ENCODE measurements at places on chromosomes 7 and 10.
A peak's percentile ranks its signal among the peaks of the same experiment; 100 is the strongest.

DNA sequence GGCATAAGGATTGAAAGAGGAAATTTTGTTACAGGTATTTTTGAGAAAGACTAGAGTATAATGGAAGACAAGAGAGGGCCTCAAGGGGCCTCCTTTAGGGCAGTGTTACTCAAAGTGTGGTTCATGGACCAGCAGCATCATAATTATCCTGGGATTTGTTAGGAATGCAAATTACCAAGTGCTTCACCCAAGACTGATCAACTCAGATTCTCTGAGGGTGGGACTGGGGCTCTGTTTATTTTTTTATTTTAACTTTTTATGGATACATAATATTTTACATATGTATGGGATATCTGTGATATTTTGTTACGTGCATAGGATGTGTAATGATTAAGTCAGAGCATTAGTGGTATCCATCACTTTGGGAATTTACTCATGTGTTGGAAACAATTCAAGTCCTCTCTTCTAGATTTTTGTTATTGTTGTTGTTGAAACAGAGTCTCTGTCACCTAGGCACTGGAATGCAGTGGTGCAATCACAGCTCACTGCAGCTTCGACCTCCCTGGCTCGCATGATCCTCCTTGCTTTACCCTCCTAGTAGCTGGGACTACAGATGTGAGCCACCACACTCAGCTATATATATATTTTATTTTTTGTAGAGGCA lies 2.2 kb upstream of the KCTD7 start:
- DNase-seq: no peak

DNA sequence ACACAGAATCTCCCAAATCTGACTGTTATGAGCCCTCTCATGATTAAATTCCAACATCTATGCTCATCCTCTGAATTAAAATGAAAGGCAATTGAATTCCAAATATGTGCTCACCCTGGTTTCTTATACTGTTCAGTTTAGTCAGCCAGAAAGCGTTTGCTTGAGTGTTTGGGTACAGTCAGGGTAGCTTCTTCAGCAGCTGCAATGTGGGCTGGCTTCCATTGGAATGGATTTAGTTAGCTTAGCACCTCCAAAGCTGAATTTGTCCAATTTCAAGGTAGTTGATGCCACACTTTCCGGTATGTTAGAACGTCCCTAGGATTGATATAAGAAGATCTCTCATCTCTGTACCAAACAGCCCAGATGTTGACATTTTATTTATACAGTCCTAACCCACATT lies 9.3 kb downstream of the KLHL7 start:
- DNase-seq: no peak

DNA sequence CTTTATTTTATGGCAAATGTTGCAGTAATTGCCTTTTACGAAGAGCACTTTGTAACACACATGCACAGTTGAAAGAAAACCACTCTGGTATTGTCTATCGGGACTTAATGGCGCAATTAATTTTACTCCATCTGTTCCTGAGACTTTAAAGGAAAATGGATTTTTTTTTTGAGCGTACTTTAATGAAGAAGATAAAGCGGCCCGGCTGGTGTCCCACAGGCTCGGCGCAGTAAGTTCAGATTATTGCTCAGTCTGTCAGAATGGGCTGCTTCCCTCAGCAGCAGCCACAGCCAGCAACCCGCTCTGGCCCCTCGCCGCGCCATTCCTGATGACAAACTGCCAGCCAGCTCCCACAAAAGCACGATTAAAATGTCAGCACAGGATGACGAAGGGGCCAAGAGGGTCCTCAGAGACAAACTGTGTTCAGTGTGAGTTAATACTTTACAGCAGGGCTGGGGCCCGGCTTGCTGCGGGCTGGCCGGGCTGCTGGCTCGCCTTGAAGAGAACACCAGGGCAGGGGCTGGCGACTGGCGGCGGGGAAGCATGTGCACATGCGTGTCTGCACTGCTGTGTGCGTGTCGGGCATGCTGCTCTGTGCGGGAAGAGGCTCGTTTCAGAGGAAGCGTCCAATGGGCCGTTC lies 501.0 kb upstream of the GALNT17 start:
- DNase-seq: no peak

DNA sequence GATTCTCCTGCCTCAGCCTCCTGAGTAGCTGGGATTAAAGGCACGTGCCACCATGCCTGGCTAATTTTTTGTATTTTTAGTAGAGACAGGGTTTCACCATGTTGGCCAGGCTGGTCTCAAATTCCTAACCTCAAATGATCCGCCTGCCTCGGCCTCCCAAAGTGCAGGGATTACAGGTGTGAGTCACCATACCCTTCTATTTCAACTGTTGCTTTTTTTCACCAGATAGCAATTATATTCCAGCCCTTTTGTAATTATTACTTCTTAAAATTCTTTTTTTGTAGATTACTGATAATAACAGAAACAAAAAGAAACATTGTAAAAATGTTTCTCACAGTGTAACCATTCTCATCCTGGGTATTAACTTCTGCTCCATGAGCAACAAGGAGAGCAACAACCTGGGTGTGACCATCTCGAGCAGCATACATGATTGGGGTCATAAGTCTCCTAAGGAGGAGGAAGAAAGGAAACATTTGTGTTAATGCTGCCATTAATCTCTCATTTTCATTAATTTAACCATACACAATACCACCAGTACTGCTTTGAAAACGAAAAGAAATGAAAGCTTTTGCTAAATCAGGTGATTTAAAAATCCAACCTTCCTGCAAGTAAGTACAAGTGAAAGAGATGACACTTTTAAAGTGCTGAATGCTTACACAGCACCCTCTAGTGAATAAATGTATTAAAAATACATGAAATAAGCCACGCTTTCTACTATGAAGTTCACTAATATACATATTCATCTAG lies 41.8 kb downstream of the ASZ1 start:
- DNase-seq: no peak

DNA sequence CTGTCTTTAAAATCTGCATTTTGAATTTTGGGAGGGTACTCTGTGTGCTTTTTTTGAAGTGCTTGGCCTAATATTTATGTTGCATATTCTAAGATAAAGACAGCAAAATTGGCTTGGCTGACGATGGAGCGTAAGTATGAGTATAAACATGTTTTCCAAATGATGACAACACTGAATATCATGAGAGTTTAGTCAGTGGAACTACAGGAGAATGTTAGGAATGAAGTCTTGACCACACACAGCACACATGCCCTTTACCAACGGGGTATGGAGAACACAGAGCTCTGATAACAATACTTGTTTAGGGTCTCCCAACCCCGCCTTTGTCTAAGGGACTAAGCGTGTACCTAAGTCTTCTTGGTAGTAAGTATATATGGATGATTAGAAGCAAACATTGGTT lies 253.9 kb upstream of the FZD8 start:
- no peak for DNase-seq

- no peak for DNase-seq
These were observed 22.7 kb upstream of the ZNF800 start for GRCh38 chr7:127415060-127415742.

DNA sequence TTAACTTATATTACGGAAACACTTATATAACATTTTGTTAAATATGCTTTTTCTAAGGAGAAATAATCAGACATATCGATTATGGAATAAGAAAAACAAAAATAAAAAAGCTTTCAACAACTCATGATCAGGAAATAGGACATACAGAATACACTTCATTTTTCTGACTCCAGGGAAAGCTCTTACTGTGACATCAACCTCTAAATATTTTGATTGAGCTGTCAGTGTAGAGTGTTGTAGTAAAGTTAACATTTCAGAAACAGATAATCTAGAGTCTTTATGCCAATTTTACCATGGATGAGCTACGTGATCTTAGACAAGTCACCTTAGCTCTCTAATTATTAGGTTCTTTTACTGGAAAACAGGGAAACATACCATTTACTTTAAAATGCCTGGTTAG lies 218.9 kb upstream of the SORCS1 start:
- DNase-seq: no peak

DNA sequence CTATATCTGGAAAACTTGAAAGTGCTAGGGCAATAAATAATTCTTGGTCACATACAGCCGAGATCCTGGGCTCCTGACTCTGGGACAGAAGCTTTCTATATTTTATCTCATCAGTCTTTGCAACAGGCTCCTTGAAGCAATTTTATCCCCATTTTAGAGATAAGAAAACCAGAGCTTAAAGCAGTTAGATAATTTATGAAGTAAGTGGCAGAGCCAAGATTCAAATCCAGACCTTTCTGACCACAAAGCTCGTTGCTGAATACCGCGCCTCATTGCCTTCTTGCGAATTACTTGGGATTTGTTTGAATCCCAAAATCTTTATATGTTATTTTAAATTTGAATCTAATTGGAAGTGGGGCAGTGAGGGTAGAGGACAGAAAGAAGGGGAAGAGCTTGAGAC lies 106.0 kb downstream of the TCF7L2 start:
- no peak for DNase-seq

GRCh38 chr7:121510302-121510701 lies 114.2 kb upstream of the FAM3C start:
- DNase-seq: no peak

DNA sequence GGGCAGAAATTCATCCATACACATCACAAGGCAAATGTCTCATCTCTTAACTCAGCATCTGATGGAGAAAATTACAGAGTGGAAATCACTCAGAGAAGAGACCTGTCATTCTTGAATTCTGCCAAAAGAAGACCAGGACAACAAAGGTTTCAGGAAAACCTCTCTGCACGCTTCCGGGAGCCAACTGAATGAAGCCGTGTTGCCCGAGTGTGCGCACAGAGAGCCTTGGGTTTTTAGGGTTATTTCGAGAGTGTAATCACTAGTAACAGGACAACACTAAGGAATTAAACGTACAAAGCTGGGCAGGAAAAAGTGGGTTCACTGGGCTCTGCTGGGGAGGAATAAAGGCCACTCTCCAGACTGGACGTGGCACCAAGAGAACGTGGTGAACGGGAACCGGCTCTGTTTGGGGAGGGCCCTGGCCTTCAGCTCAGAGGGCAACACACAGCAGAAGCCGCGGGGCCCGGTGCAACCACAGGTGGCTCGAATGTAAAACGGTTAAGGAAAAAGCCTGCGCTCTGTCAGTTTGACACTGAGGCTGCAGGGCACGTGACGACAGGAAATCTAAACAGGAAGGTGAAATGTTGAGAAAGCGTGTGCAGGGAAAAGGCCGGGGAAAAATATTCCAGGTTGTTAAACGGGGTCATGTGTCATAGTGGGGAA lies 331.5 kb downstream of the DNAJB6 start:
- no peak for DNase-seq

- no peak for DNase-seq
These were observed 58.1 kb upstream of the ST8SIA6 start for GRCh38 chr10:17512341-17513001.

GRCh38 chr7:105429746-105430612 lies 41.3 kb upstream of the SRPK2 start:
- peak; percentile 12 for DNase-seq

DNA sequence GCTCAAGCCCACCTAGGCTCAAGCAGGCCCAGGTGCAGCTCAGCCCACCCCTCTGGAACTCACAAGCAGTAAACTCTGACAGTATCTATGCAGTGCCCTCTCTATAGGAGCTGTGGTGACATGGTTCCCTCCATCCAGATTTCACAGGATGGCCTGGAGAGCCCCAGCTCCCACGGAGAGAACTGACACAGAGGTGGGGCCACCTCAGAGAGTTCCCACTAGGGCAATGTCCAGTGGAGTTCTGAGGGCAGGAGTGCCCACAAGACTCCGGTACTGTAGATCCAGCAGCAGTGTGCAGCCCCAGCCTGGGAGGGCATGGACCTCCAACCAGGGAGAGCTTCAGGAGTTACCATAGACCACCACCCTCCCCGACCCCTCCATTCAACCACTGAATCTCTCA lies 37.3 kb upstream of the CNPY1 start:
- DNase-seq: no peak

DNA sequence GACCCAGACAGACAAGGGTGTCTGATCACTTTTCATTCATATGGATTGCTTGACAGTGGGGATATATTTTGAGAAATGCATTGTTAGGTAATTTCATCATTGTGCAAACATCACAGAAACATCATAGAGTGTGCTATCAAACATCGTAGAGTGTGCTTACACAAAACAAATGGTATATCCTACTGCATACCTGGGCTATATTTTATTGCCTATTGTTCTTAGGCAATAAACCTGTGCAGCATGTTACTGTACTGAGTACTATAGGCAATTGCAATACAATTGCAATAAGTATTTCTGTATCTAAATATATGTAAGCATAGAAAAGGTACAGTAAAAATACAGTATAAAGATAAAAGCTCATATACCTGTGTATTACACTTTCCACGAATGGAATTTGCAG lies 319.1 kb downstream of the KIF20B start:
- no peak for DNase-seq

DNA sequence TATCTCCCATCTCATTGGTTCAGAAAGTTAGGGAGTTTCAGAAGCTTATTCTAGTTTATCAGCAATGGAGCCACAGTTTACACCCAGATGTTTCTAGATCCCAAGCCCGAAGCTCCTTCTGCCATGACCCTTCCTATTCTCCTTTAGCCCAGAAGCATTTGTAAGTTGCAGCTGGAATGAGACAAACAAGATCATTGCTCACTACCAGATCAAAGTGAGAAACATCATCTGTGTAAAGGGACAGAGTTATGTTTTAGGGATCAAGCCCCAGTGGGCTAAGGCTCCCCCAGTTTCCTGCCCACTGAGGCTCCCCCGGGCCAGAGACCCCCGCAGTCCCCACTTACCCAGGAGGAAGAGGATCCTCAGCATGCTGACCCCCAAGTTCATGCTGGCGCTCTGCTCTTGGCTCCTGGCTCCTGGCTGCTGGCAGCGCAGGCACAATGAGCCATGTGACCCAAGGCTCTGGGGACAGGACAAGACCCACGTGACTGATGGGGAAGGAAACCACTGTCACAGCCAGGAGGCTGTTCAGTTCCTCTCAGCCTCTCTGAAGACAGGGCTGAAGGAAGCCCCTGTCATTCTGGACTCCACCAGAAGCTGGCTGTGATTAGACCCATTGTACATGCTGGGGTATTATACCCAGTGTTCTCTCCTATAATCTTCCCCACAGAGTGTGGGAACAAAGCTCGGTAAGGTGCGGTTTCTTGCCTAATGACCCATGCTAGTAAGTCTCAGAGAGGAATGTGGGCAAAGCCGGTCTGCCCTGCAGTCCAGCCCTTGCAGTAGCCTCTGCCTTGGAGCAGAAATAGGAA lies at the start of gene TMEM273:
Gene TMEM273 (minus strand): TSS at position 442 of the 812 bp plus-strand sequence. CDS start 55 bp downstream, at position 387.
- DNase-seq: peak; percentile 23

DNA sequence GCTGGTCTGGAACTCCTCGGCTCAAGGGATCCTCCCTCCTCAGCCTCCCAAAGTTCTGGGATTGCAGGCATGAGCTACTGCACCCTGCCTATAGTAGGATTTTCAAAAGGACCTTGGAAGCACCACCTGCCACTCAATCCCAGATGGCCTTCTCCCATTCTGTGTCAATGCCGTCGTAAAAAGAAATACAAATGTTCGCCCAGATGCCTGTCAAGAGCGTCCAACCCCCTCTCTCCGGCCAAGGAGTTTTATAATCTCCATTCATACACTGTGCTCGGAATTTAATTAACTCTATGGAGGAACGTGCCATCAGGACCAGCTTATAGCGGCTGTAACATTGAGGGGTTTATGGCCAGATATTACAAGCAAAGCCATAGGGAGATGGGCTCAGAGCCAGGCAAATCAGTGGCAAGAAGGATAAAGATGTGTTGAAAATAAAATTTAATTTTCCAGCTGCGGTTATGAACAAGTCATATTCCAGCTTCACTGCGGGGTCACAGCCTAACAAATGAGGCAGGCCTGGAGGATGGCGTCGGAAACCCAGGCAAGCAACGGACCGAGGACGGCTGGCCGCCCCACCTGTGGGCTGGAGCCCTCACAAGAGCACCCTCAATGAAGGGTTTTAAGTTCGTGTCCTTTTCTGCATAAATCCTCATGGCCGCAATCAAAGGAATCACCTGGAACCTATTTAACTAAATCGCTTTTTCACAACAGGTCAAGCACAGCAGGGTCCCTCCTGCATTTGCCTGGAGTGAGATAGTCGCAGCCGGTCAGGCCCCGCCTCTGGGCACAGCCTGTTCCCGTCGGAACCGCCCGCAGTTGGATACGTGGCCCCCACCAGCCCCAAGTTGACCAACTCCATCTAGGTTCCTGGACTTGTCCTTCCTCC lies 374.5 kb upstream of the FOXK1 start:
- DNase-seq: no peak

Measured in stimulated activated CD8-positive, alpha-beta memory T cell treated with anti-CD3 and anti-CD28 coated beads, Interleukin-12 subunit alpha, Interleukin-12 subunit beta, amount 100 ng/mL, for 1 hour (primary cell).